ENCODE measurements at places on chromosomes 4 and X.
A peak's percentile ranks its signal among the peaks of the same experiment; 100 is the strongest.

- no peak for DNase-seq
Observed at GRCh38 chr4:76615999-76616398, 181.0 kb downstream of the SHROOM3 start.

DNA sequence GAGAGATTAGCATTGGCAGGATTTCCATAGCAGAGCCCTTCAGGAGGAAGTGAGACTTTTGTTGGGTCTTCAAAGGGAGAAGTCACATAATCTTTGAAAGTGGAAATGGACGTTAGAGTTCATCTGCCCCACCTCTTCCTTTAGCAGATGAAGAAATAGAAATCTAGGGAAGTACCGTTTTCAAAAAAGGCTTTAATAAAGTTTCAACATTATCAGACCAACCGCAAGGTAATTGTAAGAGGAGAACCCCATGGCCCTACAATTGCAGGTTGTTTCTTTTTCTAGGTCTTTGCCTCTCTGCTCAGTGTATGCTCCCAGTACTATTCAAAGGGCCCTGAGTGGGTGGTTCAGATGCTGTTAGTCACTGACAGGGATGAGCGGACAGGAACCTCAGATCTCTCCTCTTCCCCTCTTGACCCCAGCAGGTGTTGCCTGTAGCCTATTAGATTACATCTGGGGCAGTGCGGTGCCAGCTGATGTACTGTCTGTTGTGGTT lies 48.6 kb upstream of the AP1S2 start:
- no peak for DNase-seq

DNA sequence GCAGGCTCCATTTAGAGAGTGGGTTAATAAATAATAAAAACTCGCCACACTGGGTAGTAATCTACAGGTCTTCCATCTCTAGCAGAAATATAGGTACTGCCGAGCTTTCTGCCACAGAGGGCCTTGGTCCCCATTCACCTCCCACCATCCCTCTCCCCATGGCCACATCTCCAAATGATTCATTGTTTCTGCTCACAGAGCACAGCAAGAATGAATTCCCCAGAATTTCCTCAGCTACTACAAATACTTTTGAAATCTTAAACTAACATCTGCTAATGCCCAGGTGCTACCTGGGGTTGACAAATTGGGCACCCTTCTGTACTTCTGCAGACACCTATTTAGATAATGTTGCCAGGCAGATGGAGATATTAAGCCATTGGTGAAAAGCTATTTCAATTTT lies 5.1 kb downstream of the PHEX start:
- DNase-seq = no peak

DNA sequence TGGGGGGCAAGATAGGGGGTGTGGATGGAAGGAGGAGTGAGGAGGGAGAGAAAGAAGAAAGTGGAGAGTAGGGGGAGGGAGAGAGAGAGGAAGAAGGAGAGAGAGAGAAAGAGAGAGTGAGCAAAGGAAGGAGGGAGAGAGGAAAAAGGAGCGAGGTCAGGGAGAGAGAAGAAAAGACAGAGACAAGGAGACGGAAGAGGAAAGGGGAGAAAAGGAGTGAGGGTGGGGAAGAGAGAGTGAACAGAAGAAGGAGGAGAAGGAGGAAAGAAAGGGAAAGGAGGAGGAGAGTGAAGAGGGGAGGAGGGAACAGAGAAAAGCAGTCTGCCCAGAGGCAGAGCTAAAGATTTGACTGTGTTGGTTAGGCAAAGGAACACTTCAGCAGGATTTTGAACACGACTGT lies 181.6 kb downstream of the MID1IP1 start:
- DNase-seq = no peak

- no peak for DNase-seq
Observed at GRCh38 chr4:83267121-83267829, 17.3 kb downstream of the COQ2 start.

DNA sequence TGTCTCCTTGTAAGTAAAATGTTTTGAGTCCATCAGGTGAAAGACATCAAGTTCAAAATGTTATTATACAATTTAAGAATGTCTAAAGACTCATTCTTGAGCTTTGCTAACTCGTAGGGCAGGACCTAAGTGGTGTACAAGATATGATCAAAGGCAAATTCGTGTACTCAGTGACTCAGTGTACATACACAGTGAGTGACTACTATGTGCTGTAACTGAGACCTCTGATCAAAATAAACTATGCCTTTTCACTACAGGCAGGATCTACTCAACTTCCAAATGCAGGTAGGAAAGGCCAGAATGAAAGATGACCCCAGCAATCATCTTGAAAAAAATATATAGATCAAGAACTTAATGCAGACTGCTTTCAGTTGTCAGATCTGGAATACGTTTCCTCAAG lies 49.9 kb downstream of the ADGRG2 start:
- DNase-seq = no peak

GRCh38 chrX:118495061-118495921 lies at the start of gene DOCK11:
DOCK11 (plus strand) TSS chrX:118495815; CDS start chrX:118495972, 157 bp downstream.
- DNase-seq = peak; percentile 72

DNA sequence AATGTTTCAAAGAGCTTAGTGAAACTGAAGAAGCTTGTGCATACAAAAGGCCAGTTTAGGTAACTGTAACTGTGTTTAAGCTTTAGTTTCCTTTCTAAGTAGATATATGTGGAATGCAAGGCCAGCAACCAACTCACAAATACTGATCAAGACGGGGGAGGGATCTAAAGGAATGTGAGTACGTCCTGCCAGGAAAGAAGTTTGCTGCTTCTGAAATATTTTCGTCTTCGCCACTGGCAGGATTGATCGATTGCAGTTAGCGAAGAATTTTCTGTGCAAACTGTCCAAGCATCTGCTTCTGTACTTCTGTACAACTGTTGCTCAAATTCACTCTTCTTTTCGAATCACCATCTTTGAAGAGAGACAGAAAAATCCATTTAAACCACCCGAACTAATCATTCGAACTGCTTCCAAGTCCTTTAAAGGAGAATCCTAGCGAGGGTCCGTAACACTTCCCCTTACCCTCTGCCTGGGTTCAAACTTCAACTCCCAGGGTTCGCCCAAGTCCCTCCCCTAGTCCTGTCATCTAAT lies 373 bp upstream of the INTS6L start:
- no peak for DNase-seq

DNA sequence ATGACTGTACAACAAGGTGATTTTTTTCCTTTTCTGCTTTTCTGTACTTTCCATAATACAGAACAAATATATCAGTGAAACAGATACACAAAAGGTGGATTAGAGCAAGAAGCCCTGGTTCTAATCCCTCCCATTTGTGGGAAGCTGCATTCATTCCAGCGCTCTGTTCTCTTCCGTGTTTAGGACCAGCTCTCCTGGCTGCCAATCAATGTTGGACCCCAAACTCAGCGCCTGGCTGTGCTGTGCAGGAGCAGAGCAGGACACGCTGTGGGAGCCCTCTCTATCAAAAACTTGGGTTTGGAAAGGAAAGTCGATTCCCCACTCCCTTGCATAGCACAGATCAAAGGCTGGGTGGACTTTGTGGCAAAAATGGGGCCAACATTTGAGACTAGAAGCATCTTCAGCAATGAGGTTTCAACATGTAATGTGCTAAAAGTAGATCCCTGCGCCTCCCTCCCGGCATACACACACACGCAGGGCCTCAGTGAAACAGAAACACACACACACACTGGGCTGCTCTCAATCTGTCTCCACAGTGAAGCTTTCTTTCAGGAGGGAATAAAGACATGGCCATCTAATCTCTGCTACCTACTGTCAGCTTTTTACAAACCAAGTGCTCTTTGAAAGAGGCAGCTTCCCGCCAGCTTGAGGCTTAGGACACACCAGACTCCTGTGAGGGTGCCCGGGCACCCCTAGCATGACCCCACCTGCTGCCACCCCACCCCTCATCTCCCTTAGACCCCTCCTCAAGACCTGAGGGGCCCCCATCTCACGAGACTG lies 12.2 kb downstream of the WDR1 start:
- no peak for DNase-seq

DNA sequence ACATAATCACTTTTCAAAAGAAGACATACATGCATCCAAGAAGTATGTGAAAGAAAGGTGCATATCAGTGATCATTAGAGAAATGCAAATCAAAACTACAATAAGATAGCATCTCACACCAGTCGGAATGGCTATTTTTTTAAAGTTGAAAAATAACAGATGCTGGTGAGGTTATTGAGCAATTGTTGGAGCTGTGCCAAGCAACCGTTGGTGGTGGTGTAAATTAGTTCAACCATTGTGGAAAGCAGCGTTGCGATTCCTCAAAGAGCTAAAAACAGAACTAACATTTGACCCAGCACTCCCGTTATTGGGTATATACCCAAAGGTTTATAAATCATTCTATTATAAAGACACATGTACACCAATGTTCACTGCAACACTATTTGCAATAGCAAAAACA lies 14.2 kb downstream of the COX7B2 start:
- no peak for DNase-seq

GRCh38 chr4:175436196-175436595 lies 375.9 kb downstream of the GPM6A start:
- DNase-seq = no peak

DNA sequence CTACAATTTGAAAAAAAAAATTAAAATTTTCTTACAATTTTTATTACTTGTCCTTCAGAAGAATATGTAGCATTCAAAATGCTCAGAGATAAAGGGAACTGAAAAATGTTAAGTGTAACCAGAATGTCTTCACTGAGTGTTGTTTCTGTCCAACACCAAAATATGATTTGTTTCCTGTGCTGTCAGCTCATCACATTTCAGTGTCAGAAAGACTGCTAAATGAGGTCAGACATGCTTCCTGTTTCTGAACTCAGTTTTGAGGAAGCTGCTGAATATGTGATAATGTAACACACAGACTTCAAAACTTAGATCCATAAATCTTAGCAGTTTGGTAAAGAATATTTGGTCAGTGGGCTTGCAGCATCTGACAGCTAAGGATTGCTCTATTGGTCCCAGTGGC lies 1849.7 kb downstream of the PCDH7 start:
- DNase-seq = no peak

DNA sequence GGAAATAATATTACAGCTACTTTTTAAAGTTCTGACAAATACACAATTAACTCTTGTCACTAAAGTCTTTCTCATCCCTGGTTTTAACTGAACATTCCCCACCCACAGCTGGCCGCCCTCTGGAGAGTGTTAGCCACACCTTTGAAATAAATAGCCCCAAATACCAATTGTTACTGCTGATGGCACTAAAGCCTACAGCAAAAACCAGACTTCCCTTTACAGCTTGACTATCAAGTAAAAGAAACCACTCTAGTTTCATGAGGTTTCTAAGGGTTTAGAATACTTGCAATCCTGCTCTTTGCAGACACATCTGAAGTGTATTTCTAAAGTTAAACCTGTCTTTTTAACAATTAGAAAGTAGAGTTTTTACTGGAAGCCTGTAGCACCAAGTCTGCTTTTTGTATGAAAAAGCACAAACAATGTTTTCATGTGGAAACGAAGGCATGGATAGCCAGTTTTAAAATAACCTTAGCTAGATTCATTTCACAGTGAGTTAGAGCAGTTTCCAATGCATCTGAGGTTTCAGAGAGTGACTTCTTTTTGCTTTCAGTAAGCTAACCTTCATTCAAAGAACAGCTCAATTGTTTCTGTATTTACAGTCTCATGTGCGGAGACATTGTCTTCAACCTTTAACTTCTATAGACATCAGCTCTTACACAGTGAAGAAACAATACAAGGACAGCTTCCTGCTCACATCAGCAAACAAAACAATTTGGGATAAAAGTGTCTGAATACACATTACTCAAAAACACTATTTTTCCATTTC lies 164.8 kb upstream of the VEGFC start:
- no peak for DNase-seq

GRCh38 chr4:149630064-149630463 lies 185.6 kb downstream of the IQCM start:
- DNase-seq = no peak

GRCh38 chrX:154717824-154718223 lies 33.1 kb downstream of the GAB3 start:
- DNase-seq = no peak

GRCh38 chrX:38305971-38306370 lies 21.3 kb downstream of the RPGR start:
- no peak for DNase-seq

DNA sequence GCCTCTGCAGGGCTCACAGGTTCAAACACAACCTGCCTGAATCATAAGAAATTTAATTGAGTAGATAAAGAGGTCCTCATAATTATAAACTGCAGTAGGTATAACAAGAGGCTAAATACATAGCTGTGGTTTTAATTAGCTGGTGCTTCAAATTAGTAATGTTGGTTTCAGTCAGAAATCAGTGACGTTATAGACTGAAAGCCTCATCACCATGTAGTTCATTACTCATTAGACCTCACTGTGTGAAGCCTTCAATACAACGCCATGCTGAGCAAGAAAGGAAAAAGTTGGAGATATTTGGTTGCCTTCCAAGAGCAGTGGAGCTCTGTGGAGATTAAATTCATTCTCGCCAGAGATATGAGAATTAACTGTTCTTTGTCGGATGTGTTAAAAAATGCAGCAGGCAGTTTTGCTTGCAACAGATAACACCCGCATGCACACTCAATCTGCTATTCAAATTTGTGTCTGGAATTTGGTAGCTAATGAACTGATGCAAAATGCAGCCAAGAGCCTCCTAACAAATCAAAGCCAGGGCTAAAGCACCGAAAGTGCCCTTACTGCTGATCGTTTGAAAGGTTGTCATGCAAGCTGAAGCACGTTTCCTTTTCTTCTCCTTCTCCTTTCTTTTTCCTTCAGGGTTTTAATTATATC lies 148.9 kb downstream of the AFF2 start:
- DNase-seq = no peak

DNA sequence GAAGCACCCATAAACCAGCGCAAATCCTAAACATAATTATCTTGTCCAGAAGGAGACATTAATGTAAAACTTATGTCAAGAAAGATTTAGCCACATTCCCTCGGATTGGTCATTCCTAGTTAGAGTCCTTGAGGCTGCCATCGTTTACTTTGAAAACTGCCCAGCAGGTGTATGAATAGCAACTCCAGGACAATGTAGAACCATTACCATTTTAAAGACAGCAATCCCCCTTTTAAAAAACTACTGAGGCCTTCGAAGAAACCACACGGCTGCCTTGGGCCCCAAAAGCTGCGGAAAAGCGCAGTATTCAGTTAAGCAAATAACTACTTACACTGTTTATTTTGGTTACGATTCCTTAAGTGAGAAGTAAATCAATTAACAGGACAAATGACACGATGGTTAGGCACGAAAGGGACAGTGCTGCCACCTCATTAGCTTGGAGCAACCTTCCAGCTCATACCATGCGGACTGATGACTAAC lies 822 bp upstream of the SGMS2 start:
- DNase-seq = no peak

DNA sequence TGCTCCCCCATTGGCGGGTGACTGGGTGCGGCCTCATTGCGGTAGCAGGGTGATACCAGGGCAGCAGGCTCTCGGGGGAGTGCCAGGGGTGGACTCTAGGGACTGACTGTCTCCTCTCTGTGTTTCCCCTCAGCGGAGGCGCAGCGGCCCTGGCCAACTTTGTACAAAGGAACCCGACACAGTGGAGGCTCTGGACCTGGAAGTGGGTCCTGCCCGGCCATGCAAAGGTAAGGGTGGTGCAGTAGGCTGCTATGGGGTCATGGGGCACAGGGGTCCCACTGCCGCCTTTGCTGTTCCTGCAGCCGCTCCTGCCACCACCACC lies 16.3 kb downstream of the SULT1B1 start:
- DNase-seq = no peak

All from effector memory CD4-positive, alpha-beta T cell (primary cell).